ENCODE measurements at places on chromosomes 7 and 10.

- no peak for DNase-seq
Observed at GRCh38 chr7:47421456-47421855, 160.5 kb downstream of the TNS3 start.

DNA sequence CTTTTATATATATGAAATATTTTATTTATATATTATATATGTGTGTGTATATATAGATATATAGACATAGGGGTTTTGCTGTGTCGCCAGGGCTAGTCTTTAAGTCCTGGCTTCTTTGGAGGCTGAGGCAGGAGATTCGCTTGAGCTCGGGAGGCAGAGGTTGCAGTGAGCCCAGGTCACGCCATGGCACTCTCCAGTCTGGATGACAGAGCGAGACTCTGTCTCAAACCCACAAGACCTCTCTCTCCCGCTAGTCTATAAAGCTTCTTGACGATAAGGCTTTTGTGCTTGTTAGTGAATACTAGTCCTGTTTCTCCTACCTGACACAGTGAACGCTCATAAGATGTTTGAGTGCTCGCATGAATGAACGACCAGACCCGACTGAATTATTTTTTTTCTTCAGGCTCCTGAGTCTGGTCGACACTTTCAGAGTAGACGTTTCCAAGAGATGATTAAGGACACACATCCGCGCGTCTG is 577 bp upstream of the DDX21 start:
- peak; percentile 34 for DNase-seq

DNA sequence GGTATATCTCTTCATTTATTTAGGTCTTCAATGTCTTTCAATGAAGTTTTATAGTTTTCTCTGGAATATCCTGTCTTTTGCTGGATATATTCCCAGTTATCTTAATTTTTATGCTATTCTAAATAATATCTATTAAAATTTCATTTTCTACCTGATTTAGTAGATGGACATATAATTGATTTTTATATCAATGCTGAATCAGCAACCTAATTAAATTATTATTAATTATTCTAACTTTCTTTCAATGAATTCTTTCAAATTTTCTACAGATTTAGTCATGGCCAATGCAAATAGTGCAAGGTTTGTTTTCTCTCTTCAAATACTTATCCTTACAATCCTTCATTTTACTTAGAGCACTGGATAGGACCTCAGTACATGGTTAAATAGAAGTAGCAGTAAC is 56.8 kb downstream of the DENND11 start:
- DNase-seq = no peak

DNA sequence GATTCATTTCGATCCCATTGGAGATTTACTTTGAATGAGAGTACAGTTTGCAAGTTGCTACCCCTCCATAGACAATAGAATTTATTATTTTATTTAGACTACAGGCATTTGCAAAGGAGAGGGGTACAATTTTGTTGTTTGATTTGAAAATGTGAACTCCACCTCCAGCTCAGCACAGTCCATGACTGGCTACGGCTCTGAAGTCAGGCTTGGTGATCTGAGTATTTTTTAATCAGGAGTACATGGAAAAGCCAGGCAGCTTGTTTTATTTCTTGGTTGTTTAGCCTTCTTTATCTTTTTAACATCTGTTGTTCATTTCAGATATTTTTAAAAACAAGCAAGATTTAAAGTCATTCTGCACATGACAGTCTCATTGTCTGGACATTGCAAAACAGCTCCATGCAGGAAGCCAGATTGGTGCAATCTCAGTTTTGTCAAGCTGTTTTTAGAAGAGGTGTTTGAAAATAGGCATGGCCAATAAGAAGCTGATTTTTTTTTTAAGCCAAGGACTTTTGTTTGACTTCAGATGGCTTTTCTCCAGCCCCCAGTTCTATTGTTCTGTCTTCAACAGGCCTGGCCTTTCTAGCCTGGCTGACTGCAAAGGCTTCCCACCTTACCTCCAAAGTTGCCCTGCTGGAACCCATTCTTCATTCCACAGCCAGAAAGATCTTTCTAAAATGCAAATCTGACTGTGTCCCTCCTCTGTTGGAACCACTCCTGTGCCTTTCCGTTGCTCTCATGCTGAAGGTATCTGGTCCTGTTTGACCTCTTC is 12.2 kb downstream of the PLXDC2 start:
- DNase-seq = no peak

DNA sequence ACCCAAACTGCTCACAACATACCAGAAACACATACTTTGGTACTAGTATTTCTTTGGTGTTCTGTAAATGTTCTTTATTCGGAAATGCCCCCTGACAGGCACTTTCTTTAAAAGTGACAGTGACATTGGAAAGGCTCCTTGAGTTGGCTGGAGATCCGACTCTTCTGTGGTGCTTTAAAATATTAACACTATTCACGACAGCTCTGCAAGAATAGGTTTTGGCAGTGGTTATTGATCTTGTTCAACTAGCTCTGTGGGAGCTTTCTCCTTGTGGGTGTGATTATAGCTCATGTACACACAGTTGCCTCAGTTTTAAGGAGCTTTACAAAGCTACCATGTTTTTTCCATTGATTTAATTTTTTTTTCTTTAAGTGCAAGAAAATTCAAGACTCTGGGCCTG is 30.3 kb upstream of the SLC39A12 start:
- no peak for DNase-seq

GRCh38 chr7:16463520-16463919 is 2.0 kb downstream of the SOSTDC1 start:
- DNase-seq = no peak

DNA sequence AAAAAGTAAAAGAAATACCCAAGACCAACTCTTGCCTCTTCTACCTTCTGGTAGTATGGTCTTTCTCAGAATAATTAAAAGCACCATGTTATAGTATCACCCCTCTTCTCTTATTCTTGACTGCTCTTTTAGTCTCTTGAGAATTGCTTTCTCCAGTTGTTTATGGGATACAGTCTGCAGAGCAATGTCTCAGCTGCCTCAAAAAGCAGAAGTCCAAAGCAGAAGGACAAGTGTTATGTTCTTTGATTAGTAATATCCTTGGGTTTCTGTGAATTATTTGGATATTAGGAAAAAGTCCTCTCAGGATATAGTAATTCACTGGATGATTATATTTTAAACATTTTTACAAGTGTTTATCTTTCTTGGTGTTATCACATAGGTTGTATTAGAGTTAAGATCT is 7.4 kb downstream of the TAS2R41 start:
- DNase-seq = no peak

DNA sequence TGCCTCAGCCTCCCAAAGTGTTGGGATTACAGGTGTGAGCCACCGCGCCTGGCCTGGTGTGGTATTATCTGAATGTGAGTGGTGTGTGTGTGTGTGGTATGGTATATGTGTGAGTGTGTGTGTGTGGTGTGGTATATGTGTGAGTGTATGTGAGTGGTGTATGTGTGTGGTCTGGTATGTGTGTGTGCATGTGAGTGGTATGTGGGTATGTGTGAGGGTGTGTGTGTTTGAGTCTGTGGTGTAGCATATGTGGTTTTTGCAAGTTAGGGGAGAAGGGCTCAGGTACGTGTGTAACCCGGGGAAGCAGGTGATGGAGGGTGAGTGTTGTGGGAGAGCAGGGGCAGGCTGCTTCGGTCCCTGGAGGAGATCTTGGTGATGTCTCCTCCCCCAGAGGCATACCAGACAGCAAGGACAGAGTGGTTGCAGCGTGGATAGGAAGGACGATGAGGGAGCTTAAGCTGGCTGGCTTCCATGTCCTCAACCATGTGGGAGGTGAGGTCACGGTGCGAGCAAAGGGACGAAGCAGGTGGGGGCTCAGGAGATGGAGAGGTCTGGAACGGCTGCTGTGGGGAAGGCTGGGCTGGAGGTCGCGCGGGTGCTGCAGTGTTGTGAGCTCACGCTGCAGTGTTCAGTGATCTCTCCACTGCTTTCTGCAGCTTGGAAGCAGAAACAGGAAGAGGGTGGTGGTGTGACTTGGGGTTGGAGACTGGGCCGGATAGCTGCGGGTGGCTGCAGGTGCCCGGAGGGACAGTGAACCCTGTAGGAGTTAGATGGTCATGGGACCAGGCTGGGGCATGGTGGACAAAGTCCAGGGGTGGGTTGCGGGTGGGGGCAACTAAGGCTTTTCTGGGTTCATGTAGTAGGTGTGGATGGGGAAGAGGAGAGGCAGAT is 5.0 kb downstream of the ZYX start:
- no peak for DNase-seq

DNA sequence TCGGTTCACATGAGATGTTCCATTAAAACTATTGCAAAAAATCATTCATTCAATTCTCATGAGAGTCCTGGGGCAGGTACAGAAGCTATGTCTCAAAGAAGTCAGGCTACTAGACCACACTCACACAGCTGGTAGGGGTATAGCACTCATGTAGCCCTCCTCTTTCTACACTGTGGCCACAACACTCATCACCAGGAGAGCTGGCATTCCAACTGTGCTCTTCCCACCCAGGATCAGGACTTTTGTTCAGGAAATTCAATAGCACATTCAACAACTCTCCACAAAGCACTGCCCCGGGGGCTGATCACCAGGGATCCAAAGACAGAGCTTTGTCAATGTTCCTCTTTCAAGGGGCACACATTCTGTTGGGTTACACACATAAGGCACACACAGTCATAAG is 31.0 kb upstream of the C10orf90 start:
- no peak for DNase-seq

DNA sequence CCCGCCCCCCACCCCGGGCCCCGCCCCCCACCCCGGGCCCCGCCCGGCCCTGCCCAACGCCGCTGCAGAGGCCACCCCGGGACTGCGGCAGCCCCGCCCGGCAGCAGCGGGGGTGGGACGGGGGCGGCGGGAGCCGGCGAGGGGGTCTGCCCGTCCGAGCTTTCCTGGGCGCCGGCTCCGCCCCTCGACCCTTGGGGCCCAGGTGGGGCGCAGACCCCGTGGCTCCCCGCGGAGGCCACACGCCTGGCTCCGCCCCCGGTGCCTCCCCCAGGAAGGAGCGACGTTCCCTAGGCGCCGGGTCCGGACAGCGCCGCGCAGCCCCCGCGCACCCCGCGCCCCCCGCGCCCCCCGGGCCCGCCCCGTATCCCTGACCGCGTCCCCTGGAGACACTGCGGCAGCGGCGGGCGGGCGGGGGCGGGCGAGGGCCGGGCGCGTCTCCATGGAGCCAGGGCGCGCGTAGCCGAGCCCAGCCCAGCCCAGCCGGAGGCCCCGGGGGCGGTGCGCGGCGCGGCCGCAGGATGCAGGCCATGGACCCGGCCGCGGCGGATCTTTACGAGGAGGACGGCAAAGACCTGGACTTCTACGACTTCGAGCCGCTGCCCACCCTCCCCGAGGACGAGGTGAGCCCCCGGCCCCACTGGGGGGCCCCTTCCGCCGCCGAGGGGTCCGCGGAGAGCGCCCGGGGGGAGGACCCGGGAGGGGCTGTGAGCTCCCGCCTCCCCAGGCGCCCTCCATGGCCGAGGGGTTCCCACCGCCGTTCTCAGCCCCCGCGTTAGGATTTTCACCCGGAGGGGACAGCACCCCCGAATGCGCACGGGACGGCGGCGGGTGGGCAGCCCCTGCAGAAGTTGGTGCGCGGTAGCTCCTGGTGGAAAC is at the start of gene KNDC1:
Gene KNDC1, plus strand, starts transcription at position 270 of the 876 bp plus-strand sequence. Its CDS starts 249 bp downstream, at position 519.
- DNase-seq = no peak

- no peak for DNase-seq
Observed at GRCh38 chr10:88647061-88647615, 17.1 kb upstream of the LIPF start.

DNA sequence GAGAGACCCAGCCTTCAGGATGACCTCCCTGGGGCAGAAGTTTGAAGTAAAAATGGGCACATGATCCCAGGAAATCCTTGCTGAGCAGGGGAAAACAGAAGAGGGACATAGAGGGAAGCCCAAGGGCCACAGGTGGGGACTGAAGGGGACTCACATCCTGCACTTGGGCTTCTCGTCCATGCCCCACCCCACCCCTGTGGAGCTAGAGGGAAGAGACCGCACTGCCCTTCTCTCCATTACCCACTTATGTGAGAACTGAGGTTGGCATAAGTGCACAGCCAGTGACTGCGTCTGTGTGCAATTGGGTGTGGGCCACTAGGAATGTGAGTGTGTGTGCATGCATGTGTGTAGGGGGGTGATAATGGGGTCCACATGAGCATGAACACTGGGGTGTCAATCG is 43.4 kb upstream of the SLF2 start:
- no peak for DNase-seq

DNA sequence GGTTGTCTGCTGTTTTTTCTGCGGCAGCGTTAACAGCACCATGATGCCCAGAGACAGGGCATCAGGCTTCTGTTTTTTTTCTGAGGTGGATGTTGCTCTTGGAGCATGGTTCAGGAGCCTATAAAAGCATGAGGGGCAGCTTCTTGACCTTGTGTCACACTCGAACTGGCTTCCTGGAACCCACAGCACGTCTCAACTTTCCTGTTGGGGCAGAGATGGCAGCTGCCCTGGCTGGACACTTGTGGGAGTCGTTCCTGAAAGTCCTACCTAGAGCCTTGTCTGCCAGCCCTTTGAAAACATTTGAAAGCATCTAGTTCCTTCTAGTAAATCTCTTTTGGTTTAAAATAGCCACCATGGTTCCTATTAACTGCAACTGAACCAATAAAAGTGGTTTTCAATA is 28.9 kb upstream of the PRKAG2 start:
- DNase-seq = no peak

DNA sequence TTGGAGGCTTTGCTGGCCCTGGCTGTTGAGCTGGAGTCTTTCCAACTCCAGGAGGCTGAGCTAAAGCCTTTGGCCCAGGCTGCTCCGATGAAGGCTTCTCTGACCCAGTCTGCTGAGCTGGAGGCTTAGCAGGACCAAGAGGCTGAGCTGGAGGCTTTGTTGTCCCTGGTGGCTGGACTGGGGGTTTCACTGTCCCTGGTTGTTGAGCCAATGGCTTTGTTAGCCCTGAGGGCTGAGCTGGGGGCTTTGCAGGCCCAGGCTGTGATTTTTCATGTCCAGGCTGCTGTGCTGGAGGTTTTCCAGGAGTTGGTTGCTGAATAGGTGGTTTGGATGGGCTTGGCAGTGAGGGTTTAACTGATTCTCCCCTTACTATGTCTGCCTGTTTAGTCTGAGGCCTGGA is 7.3 kb downstream of the PCLO start:
- DNase-seq = no peak

DNA sequence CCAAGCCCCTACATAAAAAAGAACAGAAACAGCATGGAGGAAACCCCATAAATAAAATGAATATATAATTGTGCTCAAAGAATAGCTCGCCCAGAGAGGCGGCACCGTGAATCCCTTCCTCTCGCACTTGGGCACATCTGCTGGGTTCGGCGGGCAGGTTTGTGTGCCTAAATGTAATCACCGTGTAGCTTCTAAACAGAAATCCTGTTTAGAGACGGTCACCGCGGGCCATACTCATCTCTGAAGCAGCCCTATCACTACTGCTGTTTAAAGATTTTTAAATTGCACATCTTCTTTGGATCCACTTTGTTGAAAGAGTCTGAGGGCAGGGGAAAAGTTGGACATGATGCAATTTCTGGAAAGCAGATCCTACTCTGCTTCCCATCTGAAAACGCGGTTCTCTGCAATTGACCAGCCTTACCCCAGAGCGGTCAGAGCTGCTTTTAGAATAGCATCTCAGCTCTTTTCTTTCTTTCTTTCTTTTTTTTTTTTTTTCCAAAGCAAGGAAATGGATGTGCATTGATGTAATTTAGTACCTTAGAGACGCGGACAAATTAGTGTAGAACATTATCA is 6.4 kb downstream of the DRGX start:
- no peak for DNase-seq

- no peak for DNase-seq
Observed at GRCh38 chr10:78805176-78805575, 263.6 kb upstream of the ZMIZ1 start.
